ENCODE measurements at places on chromosomes 13 and 19.
A peak's percentile ranks its signal among the peaks of the same experiment; 100 is the strongest.

- H3K27ac ChIP-seq = no peak overlapping the region
- no peak overlapping the region for H3K4me3 ChIP-seq
These were observed 69.4 kb upstream of the KLF12 start for GRCh38 chr13:74203576-74203975.

DNA sequence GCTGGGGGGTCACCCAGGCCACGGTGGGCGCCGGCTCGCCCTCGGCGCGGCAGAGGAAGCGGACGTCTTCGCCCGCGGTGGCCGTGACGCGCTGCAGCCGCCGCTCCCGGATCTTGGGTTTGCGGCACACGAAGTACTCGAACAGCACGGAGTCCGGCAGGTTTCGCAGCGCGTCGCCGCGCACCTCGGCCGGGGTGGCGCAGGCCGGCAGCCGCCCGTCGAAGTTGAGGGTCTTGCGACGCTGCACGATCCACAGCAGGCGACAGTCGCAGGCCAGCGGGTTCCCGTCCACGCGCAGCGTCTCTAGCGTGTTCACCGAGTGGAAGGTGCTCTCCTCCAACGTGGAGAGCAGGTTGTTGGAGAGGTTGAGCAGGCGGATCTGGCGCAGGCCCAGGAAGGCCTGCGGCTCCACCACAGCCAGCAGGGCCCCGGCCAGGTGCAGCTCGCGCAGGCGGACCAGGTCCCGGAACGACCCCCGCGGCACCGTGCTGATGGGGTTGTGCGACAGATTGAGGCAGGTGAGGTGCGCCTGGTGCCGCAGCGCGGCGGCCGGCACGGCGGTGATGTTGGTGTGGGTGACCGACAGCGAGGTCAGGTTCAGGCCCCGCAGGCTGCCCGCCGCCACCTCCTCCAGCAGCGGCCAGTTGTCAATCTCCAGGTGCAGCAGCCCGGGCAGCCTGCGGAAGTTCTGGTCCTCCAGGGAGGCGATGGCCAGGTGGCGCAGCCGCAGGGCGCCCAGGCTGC is 8.6 kb upstream of the PEAK3 start:
- H3K36me3 ChIP-seq = no peaks in the 10 kb centered on the region
- no peak for DNase-seq
- no peak overlapping the region for H3K27ac ChIP-seq
- peak overlapping the region; percentile 43 for H3K4me3 ChIP-seq

DNA sequence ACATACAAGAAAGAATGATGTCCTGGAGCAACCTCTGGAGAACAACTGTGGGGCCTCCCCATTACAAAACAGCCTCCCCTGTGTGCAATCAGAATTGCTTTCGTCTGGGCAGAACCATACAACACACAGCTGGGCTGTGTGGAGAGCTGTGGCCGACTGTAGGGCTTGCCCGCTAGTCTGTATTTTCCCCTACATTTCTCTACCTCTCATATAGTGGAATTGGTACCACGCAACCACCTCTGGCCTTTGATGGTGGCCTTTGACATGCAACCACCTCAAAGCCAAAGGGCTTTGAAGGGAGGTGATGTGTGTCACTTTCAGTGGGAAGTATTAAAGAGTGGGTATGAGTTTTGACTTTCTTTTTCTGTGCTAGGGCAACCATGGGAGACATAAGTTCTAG is 34.0 kb downstream of the GARRE1 start:
- no peak overlapping the region for H3K27ac ChIP-seq
- H3K4me1 ChIP-seq = no peaks in the 10 kb centered on the region
- H3K36me3 ChIP-seq = peaks cover 3% of the 10 kb centered on the region
- H3K27me3 ChIP-seq = no peaks in the 10 kb centered on the region
- H3K4me3 ChIP-seq = no peak overlapping the region
- no peak for DNase-seq

DNA sequence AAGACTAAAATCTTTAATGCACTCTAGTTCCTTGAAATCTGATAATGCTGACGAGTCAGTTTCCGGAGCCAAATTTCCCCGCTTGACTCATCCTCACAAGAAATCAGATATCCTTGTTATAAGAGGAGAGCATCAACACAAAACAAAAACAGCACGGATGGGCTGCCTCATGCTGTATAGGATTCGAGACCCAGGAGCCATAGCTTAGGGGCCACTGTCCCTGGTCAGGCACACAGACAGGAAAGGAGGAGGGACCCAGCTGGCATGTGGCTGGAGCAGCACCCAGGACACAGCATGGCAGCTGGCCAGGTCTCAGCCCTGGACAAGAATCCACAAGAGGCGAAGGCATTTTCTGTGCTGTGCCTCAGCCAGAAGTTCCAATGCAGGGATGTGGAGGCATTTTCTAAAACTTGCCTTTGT is 110.2 kb upstream of the SPATA13 start:
- no peaks in the 10 kb centered on the region for H3K27me3 ChIP-seq
- no peak overlapping the region for H3K4me3 ChIP-seq
- H3K4me1 ChIP-seq = peaks cover 38% of the 10 kb centered on the region
- H3K36me3 ChIP-seq = no peaks in the 10 kb centered on the region

DNA sequence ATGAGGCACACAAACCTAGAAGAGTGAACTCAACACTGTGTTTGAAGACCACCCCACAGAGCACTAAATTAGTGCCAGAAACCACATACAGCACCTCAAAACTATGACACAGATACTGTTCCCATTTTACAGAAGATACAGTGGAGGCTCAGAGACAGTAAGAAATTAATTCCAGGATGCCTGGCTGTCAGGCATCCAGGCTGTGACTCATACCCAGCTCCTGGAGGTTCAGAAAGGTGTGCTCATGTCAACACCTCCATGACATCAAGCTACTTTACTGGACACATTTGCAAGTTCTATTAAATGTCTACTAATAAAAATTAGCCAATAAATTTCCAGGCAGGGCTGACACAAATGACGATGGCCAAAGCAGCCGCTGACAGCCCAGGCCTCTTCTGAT is 176.3 kb downstream of the ABCC4 start:
- no peaks in the 10 kb centered on the region for H3K36me3 ChIP-seq
- no peaks in the 10 kb centered on the region for H3K27me3 ChIP-seq

DNA sequence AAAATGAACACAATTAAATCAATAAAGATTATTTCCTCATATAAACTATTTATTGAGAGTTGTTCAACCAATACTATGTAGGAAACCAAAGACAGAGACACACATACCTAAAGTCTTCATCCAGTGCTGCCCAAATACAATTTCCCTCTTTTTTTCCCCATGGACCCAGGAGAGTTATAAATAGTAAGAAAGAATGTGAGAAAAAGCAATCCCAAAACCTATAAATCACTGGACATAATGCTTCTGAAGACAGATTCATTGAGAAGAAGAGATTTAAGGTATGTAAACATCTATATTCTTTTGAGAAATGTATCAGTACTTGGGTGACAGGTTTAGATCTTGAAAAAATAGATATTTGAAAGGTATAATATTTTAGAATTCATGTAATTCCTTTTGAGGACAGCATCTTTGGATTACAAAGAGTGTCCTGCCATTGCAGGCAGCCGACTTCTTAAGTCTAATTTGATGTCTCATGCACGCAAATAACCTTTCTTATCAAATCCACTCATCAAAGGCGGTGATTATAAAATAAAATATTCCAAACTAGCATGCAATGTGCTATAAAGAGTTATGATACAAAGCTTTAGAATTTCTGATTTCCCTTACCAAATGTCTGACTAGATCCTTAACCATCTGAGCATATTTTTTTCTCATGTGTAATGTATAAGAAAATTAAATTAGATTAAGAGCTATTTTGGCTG is 739.4 kb downstream of the LIG4 start:
- no peaks in the 10 kb centered on the region for H3K4me1 ChIP-seq
- no peak overlapping the region for H3K4me3 ChIP-seq
- no peak for DNase-seq
- H3K36me3 ChIP-seq = no peaks in the 10 kb centered on the region
- no peak overlapping the region for H3K27ac ChIP-seq

DNA sequence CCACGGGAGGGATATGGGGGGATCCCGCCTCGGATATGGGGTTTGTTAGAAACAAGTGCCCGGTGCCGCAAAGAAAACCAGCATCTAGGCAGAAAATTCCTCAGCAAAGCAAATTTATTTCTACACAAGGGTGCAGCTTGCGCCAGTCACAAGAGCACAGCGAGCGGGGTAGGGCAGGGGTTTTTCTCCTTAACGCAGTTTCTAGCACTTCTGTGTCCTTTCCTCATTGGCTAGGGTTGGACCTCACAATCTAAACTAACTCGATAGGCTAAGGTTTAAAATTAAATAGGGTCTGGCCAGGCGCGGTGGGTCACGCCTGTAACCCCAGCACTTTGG is 595 bp downstream of the ZNF440 start:
- no peaks in the 10 kb centered on the region for H3K27me3 ChIP-seq
- H3K36me3 ChIP-seq = peaks cover 8% of the 10 kb centered on the region
- no peak for DNase-seq
- peaks cover 23% of the 10 kb centered on the region for H3K4me1 ChIP-seq
- peak overlapping the region; percentile 75 for H3K4me3 ChIP-seq
- H3K27ac ChIP-seq = peak overlapping the region; percentile 90

- H3K36me3 ChIP-seq = peaks cover 53% of the 10 kb centered on the region
- no peak overlapping the region for H3K27ac ChIP-seq
- no peak overlapping the region for H3K4me3 ChIP-seq
- H3K4me1 ChIP-seq = peaks cover 5% of the 10 kb centered on the region
- no peaks in the 10 kb centered on the region for H3K27me3 ChIP-seq
- DNase-seq = no peak
These were observed 47.0 kb downstream of the ESD start for GRCh38 chr13:46749951-46750350.

GRCh38 chr13:90757127-90757680 is 590.3 kb upstream of the MIR17HG start:
- no peak overlapping the region for H3K27ac ChIP-seq
- no peaks in the 10 kb centered on the region for H3K27me3 ChIP-seq
- no peak overlapping the region for H3K4me3 ChIP-seq

GRCh38 chr13:35699825-35700510 is 223.5 kb upstream of the MAB21L1 start:
- no peaks in the 10 kb centered on the region for H3K36me3 ChIP-seq
- DNase-seq = no peak
- H3K4me1 ChIP-seq = peaks cover 32% of the 10 kb centered on the region
- peak overlapping the region; percentile 67 for H3K27ac ChIP-seq
- H3K27me3 ChIP-seq = no peaks in the 10 kb centered on the region

DNA sequence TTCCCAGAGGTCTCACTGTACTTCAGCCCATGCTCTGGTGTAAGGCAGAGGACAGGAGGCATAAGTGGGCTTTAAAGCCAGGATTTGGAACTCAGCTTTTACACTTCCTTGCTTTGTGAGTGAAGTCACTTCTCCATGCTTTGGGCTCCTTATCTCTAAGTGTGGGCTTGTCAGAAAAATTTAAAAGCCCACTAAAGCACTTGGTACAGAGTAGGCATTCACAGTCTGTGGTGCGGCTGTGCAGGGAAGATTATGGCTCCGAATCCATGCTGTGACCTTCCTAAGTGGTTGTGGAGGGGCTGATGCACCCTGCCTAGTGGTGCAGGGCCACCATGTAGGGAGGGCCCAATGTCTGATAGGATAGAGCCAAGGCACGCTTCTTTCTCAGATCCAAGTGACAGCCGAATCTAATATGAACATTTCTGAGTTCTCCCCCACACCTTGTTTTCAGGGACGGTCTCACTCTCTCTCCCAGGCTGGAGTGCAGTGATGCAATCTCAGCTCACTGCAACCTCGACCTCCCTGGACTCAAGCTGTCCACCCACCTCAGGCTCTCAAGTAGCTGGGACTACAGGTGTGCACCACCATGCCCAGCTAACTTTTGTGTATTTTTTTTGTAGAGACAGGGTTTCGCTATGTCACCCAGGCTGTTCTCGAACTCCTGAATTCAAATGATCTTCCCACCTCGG is 6.9 kb downstream of the TIMM29 start:
- no peak for DNase-seq
- H3K27me3 ChIP-seq = no peaks in the 10 kb centered on the region
- peaks cover 26% of the 10 kb centered on the region for H3K36me3 ChIP-seq
- H3K4me1 ChIP-seq = peaks cover 23% of the 10 kb centered on the region
- H3K27ac ChIP-seq = no peak overlapping the region

DNA sequence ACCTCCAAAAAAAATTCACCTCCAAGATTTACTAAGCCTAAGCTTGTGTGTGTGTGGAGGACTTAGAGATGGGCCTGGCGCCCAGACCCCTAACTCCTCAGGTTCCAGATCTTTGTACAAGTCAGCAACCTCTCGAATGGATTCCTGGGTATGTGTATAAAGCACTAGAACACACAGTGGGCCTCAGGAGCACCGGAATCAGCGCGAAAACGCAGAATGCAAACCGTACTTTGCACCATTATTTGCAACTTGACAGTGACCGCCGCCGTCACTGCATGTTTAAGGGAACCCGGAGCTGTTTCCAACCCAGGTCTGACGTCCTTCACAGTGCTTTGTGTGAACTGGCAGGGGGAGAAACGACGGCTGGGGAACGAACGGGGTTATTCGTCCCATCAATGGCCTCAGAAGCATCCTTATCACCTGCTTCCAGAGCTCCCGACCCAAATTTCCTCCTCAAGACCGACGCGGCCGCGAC is 688 bp downstream of the ZNF606 start:
- H3K4me1 ChIP-seq = peaks cover 26% of the 10 kb centered on the region
- DNase-seq = no peak
- peak overlapping the region; percentile 91 for H3K27ac ChIP-seq
- H3K27me3 ChIP-seq = no peaks in the 10 kb centered on the region
- peaks cover 68% of the 10 kb centered on the region for H3K36me3 ChIP-seq

DNA sequence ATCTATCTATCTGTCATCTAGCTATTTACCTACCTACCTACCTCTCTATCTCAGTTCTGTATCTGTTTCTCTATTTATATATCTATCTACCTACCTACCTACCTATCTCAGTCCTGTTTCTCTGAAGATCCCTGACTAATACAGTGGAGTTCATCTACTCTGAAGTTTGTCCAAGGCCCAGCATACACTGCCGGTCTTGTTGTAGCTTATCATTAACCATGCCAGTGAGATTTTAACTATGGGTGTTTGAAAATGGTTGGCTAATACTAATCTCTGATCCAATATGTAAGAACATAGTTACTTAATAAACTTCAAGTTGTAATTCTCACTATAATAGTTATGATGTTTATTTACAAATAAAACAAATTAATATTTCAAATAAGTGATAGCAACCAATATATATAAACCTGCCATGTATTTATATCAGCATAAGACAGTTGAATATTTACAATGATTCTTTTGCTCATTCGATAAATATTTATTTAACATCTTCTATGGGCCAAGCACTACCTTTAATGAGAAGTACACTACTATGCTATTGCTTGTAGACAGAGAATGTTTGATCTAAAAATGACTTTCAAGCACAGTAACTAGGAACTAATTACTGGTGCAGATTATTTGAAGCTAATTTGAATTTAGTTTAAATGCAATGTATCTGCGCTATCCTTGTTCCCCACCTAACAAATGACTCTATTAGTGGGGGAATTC is 242.1 kb downstream of the KLF5 start:
- no peaks in the 10 kb centered on the region for H3K27me3 ChIP-seq
- H3K4me1 ChIP-seq = no peaks in the 10 kb centered on the region
- no peak overlapping the region for H3K4me3 ChIP-seq
- no peaks in the 10 kb centered on the region for H3K36me3 ChIP-seq
- no peak overlapping the region for H3K27ac ChIP-seq

DNA sequence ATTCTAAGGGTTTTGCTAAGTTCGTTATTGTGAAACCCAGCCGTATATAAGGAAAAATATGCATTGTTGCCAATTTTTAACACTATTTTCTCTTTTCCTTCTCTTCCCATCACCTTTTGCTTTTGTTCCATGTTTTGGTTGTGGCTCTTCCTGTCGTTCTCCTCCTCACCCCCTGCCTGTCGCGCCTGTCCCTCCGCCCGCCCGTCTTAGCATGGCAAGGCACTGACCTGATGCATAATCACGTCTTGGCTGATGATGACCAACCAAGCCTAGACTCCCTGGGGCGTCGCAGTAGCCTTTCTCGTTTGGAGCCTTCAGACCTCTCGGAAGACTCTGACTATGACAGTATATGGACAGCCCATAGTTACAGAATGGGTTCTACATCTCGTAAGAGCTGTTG is 28.5 kb upstream of the TEX29 start:
- no peak overlapping the region for H3K4me3 ChIP-seq
- H3K27me3 ChIP-seq = no peaks in the 10 kb centered on the region
- no peaks in the 10 kb centered on the region for H3K4me1 ChIP-seq
- no peak for DNase-seq
- no peak overlapping the region for H3K27ac ChIP-seq
